Glutamatergic neuron (in vitro differentiated cells): ENCODE measurements at places on chromosomes 2 and 18. TPM values are rescaled to one million over a fixed set of nuclear protein-coding genes. Genes with fewer than 3 reads are reported as not detected.

- no peak for DNase-seq
Measured at GRCh38 chr2:127205218-127206125, 14.6 kb downstream of the CYP27C1 start.

GRCh38 chr2:27716301-27717069, 52.8 kb downstream of the SLC4A1AP start:
- no peak for DNase-seq

The ALLC gene
- not detected for total RNA-seq

The C1QL2 gene
- total RNA-seq, result not detected

GRCh38 chr2:19807866-19808265, 93.9 kb downstream of the TTC32 start:
- DNase-seq, result no peak

- peak; percentile 90 for DNase-seq
Measured at GRCh38 chr18:13112982-13113381, 105.6 kb upstream of the LDLRAD4 start.

The CRYBA2 gene
- 0.49 TPM for total RNA-seq

DNA sequence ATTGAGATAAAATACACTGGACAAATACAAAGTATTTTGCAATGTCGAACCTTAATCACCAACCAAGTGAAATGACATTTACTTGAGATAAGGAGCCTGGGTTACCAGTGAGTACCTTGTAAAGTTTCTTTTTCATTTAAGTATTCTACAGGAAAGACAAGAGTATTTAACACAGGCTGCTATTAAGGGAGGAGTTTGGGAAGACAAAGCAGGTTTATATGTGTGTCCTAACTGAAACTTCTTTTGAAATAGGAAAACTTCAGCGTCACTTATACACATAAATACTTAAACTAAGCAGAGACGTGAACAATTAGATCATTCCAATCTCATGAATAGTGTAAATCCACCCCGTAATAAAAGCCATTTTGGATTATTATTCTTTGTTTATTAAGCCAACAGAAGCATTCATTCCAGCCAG, 126.7 kb upstream of the CYP26B1 start:
- DNase-seq, result no peak

DNA sequence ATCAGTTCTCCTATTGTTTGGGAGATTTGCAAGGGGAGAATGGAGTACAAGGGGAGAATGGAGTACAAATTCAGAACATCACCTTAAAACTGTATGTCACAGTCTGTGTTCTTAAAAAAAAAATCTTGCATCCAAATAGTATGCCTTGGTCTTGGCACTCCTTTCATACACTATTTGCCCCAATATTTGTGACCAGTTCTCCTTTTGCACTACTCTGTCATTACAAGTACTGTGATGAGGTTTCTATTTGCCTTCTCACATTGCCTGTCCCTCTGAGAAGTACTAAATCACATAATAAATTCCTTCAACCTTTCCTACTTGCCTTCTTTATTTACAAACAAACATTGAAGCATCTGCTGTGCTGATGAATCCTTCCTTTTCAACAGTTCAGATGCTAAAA, 36.0 kb upstream of the NCK2 start:
- DNase-seq, result no peak

GRCh38 chr2:106053581-106053980, 140.5 kb downstream of the UXS1 start:
- DNase-seq, result no peak

DNA sequence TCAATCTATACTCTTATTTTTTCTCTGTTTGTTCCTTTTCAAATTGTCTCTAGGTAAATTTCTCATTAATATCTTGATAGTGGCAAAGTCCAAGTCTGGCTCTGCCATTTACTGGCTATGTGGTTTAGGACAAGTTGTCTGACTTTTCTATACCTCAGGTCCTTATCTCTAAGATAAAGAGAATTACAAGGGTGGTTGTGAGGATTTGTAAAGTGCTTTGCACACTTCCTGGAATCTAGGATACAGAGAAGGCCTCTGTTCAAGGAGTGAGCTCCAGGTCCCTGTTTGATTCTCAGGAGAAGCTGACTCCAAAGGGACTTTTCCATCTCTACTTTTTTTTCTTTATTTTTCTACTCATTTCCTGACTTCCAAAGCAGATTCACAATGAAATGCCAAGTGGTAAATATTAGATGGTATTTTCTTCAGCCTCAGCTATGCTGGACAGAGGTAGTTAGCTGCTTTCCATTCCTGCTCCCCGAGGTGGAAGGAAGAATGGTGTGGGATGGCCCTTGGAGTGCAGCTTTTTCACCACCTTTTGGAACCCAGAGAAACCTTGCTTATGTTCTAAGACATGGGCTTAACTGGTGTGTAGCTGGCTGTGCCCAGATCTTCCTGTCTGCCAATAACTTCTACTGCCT, 90.5 kb downstream of the GALNT1 start:
- no peak for DNase-seq

DNA sequence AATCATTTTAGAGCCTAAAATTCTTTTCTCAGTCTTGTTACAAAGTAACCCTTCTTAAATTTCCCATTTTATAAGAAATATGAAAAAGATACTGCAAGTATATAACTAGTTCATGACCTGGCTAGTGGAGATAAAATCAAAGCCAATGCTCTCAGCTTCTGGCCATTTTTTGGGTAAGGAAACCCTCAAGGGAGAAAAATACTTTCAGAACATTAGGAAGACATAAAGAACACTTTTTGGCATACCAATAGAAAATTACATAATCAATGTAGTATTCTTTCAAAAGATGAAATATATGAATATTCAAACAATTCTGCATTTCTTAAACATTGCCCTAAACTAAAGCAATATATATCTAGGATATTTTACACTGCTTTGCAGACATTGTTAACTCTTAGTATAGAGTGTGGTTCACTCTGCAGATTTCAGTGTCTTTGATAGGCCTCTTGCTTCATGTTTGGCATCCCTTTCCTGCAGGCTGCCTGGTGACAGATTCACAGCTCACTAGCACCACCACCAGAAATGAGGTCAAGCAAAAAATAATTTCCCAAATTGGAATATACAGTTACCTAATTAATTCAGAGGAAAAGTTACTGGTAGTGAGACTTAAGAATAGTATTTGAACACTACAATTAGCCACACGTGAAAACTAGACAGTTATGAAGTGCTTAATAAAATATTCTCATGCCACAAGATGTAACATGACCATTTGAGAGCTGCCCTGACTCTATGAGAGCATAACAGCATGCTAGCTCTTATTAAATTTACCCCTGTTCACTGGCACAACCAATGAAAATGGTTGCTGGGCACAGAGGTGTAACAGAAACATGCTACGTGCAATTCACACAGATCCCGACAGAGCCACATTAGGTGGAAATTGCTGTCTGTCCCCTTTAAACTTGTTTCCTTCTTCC, 36.0 kb downstream of the PAIP2B start:
- DNase-seq, result no peak

The EIPR1 gene
- total RNA-seq, result 43.8 TPM

GRCh38 chr18:8688216-8688800, 17.0 kb upstream of the MTCL1 start:
- no peak for DNase-seq

DNA sequence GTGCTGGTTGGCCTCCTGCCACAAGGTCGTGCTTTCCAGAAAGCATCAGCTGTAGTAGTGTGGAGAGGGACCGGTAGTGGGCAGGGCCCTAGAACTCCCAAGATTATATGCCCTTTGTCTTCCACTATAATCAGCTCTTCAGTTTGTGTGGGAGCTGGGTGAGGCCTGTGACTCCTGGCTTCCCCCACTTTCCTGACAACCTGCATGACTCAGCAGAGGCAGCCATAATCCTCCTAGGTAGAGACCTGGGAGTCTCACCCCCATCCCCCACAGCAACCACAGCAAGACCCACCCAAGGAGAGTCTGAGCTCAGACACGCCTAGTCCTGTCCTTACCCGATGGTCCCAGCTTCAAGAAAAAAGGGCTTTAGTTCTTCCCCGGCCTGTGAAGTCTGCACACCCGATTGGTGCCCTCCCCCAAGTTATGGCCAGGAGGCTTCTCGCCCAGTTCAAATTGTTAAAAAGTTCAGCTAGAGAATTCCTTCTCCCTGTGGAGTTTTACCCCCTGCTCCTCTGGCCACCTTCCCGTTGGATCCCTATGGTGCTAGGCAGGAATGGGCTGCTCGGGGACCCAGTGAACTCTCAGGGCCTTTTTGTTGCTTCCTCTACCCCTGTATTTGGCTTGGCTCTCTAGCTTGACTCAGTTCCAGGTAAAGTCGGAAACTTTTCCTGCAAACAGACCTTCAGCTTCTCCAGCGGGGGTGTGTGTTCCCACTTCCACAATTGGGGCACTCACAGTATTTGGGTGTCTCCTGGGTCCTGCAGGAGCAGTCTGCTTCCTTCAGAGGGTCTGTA, 57.8 kb upstream of the FAM237A start:
- DNase-seq, result no peak

- no peak for DNase-seq
Measured at GRCh38 chr18:75083131-75083530, 125.8 kb downstream of the PTGR3 start.

GRCh38 chr2:161371869-161372268, 44.2 kb upstream of the TBR1 start:
- DNase-seq, result no peak

DNA sequence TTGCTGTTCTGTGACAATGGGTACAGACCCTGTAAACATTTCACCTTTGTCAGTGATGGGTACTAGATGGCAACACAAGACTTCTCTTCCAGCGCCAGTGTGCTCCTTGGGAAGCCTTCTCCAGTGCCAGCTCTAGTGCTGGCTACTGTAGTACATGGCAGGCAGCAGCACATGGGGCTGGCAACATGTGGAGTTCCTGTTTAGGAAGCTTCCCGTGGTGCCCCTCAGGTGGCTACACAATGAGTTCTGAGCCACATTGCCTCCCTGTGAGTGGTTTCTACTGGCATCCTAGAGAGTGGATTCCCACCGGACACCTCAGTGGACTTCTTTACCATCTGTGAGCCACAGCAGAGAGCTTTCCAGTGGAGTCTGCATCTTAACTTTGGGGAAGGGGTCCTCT, 302.1 kb downstream of the CYRIA start:
- DNase-seq, result no peak

- DNase-seq, result no peak
Measured at GRCh38 chr2:109052922-109053321, 63.9 kb upstream of the EDAR start.

GRCh38 chr2:112706170-112706664, 14.6 kb upstream of the NT5DC4 start:
- no peak for DNase-seq
